ENCODE measurements at places on chromosomes 6 and 20. TPM values are rescaled to one million over a fixed set of nuclear protein-coding genes. Genes with fewer than 3 reads are reported as not detected.

DNA sequence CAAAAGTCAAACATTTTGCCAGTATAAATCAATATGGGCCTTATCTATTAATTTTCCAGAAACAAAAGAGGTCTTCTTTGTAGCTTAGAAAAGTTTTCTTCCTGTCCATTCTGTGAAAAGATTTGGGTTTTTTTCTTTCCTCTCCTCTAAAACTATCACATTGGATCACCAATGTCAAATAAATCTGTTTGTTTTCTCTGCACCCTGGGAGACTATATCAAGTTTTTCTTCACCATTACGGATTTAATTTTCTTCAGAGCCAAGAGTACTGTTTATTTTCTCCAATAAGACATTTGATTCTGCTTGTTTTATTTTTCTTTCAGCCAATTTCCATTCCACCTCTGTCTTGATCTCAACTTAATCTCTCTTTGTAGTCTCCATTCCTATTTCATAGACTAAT lies 1.9 kb upstream of the LZTS3 start:
- H3K27me3 ChIP-seq = no peaks in the 10 kb centered on the region
- H3K4me3 ChIP-seq = peak overlapping the region; percentile 99
- peak overlapping the region; percentile 39 for H3K27ac ChIP-seq
- no peaks in the 10 kb centered on the region for H3K36me3 ChIP-seq
- H3K4me1 ChIP-seq = peaks cover 13% of the 10 kb centered on the region
- no peak for DNase-seq

The CGA gene
- not detected for total RNA-seq

GRCh38 chr6:164854526-164854925 lies 454.9 kb downstream of the C6orf118 start:
- no peak for DNase-seq
- no peaks in the 10 kb centered on the region for H3K36me3 ChIP-seq
- no peak overlapping the region for H3K27ac ChIP-seq
- H3K27me3 ChIP-seq = no peaks in the 10 kb centered on the region
- no peak overlapping the region for H3K4me3 ChIP-seq

DNA sequence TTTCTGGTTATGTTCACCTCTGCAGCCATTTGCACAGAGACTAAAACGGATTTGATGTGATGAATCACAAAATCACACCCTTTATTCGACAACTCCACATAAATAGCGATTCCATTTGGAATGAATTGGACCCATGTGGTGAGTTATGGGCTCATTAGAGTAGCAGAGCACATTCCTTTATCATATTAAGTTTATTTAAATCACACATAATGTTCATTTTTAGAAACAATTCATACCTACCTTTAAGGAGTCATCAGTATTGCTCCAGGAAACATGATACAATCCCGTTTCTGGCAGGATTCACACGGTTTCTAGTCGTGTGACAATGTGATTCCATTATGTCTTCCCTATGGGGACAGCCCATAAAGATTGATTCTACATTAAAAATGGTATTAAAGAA lies 303.5 kb downstream of the CDH4 start:
- no peak overlapping the region for H3K27ac ChIP-seq
- H3K36me3 ChIP-seq = no peaks in the 10 kb centered on the region
- no peak overlapping the region for H3K4me3 ChIP-seq
- DNase-seq = no peak
- H3K4me1 ChIP-seq = no peaks in the 10 kb centered on the region

DNA sequence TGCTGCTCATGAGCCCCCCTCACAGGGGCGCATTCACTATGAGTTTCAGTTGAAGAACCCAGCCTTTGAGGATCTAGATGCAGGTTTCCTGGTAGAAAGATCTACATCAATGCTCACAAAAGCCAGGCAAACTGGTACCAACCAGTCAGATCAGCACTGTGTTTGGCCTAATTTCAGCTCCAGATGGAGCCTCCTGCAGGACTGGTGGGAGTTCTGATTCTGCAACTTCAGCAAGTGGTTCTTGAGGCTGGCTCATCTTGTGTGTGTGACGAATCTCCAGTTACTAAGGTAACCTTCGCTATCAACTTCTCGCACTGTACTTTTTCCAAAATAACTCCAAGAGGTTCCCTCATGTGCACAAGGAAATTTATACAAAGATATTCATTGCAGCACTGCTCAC lies 118.8 kb downstream of the ZMYND8 start:
- H3K27ac ChIP-seq = no peak overlapping the region
- DNase-seq = no peak
- H3K4me3 ChIP-seq = no peak overlapping the region
- peaks cover 57% of the 10 kb centered on the region for H3K36me3 ChIP-seq
- H3K27me3 ChIP-seq = no peaks in the 10 kb centered on the region

GRCh38 chr20:62804021-62804626 lies 511 bp upstream of the OGFR start:
- H3K27me3 ChIP-seq = no peaks in the 10 kb centered on the region
- H3K36me3 ChIP-seq = peaks cover 13% of the 10 kb centered on the region
- no peak overlapping the region for H3K27ac ChIP-seq
- no peak for DNase-seq
- H3K4me3 ChIP-seq = peak overlapping the region; percentile 83

DNA sequence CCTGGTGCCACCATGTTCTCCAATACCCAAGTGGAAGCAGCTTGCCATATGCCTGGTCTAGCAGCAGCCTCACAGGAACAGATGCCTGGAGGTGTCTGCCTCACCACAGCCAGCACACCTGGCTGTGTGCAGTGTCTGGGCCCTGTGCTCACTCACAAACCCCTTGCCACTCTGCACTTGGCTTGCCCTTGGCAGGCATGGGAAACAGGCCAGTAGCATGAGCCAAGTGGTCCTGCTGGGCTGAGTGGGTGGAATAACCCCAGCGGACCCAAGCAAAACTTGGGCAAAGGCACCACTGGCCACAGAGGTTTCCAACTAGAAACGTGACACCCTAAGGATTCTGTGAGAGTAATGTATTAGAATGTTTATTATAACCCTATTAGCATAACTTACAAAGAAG lies 600.5 kb upstream of the GJE1 start:
- H3K27ac ChIP-seq = no peak overlapping the region
- H3K27me3 ChIP-seq = no peaks in the 10 kb centered on the region
- H3K36me3 ChIP-seq = no peaks in the 10 kb centered on the region
- H3K4me3 ChIP-seq = no peak overlapping the region
- no peaks in the 10 kb centered on the region for H3K4me1 ChIP-seq

DNA sequence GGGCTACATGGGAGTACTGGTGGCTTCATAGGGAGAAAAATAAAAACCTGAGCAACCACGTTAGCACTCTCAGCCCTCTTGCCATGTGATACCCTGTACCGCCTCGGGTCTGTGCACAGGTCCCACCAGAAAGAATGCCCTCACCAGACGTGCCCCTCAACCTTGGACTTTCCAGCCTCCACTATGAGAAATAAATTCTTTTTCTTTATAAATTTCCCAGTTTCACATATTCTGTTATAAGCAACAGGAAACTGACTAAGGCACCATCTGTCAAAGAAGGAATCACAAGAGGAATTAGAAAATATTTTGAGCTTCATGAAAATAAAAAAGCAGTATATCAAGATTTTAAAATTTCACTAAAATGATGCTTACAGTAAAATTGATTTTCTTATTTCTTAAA lies 168.4 kb upstream of the BMP5 start:
- H3K36me3 ChIP-seq = no peaks in the 10 kb centered on the region
- no peaks in the 10 kb centered on the region for H3K4me1 ChIP-seq
- DNase-seq = no peak
- H3K27me3 ChIP-seq = no peaks in the 10 kb centered on the region
- H3K27ac ChIP-seq = no peak overlapping the region
- no peak overlapping the region for H3K4me3 ChIP-seq

DNA sequence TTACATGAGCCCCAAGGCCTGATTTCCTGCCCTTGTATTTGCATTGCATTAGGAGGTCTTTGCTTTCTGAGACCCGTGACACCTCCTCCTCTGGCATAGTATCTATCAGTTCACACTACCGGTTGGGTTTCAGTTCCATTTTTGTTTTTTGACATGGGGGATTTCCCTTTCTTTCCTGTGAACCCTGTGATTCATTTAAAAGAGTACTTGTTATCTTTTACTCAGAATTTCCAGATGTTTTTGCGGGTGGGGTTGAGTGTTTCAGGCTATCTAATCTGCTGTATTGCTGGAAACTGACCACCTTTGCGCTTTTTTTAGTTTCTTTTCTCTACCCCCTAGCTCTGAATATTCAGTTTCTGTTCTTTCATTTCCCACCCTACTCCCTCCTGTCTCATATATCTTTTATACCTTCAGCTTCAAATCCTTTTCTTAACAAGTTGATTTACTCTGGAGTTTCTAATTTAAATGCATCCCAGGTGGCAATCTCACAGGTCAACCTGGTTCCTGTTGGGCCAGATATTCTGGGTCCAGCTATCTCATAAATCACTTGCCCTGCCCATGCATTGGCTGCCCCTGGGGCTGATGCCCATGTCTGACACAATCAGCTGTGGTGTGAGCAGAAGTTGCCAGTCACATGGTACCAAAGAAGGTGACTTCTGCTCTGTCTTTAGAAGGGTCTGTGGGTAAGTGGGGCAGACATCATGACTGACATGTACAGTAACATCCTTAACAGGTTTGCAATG lies 14.3 kb upstream of the NCOA3 start:
- peak; percentile 16 for DNase-seq
- no peaks in the 10 kb centered on the region for H3K36me3 ChIP-seq
- H3K4me3 ChIP-seq = no peak overlapping the region
- H3K27me3 ChIP-seq = no peaks in the 10 kb centered on the region
- H3K27ac ChIP-seq = peak overlapping the region; percentile 35

- H3K27me3 ChIP-seq = no peaks in the 10 kb centered on the region
- H3K27ac ChIP-seq = no peak overlapping the region
- H3K4me1 ChIP-seq = peaks cover 5% of the 10 kb centered on the region
- H3K4me3 ChIP-seq = no peak overlapping the region
These were observed 73.1 kb upstream of the QKI start for GRCh38 chr6:163341224-163342061.

The POPDC3 gene
- total RNA-seq = 14.8 TPM

The RAB5IF gene
- total RNA-seq = 220 TPM

- DNase-seq = peak; percentile 80
- no peaks in the 10 kb centered on the region for H3K36me3 ChIP-seq
- H3K4me1 ChIP-seq = peaks cover 12% of the 10 kb centered on the region
These were observed 28.8 kb upstream of the TLDC2 start for GRCh38 chr20:36847009-36847709.

DNA sequence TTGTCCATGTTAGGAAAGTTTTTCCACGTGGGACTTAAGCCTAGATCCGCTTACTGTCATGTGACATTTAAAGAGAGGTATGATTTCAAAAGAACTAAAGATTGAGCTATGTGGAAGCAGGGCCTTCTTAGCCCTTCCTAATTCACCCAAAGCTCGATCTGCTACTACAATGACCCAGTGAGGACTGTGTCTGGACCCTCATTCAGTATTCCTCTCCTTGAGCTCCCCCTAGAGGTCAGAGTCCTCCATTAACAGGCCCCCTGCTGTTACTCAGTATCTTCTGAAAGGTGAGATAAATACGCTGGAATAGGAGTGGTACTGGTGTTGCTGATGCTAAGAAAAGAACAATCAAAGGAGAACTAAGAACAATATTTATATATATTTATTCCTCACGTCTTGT lies 414.0 kb downstream of the GJA1 start:
- no peak overlapping the region for H3K27ac ChIP-seq
- H3K36me3 ChIP-seq = no peaks in the 10 kb centered on the region
- DNase-seq = peak; percentile 35

The BEND6 gene
- 5.7 TPM for total RNA-seq

DNA sequence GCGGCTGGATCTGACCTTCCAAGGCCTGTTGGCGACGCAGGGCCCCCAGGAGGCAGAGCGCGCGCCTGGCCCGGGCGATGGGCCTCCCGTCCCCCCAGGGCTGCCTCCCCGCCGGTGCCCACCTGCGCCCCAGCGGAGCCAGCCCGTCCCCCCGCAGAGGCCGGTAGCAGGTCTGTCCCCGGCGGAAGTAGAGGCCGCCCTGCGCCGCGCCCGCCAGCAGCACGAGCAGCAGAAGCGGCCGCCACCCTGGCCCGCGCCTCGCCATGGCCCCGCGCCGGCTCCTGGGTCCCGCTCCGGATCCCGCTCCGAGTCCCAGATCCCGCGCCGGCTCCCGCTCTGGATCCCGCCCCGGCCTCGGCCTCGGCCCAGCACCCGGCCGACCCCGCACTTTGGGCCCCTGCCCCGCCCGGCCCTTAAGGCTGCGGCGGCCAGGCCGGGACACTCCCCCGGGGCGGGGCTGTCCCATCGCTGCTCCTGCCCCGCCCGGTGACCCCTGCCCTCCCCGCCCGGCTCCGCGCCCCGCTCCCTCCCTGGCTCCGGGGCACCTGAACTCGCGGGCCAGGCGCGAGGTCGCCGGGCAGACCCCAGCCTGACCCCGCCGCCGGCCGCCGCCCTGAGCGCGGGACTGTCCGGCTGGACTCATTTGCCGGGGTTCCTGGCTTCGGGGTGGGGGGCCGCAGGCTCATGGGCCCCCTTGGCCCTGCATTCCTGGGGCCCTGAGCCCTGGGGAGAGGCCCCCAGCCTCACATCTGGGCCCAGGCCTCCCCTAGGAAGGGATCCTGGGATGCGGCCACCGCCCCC lies at the start of gene CTSZ:
Gene CTSZ (minus strand): TSS at position 391 of the 801 bp plus-strand sequence. CDS start 126 bp downstream, at position 265.
- no peaks in the 10 kb centered on the region for H3K27me3 ChIP-seq
- H3K36me3 ChIP-seq = no peaks in the 10 kb centered on the region
- peaks cover 54% of the 10 kb centered on the region for H3K4me1 ChIP-seq

- peaks cover 21% of the 10 kb centered on the region for H3K27me3 ChIP-seq
- DNase-seq = no peak
- no peak overlapping the region for H3K27ac ChIP-seq
- H3K36me3 ChIP-seq = no peaks in the 10 kb centered on the region
These were observed 99.3 kb downstream of the TTLL2 start for GRCh38 chr6:167424060-167424673.

DNA sequence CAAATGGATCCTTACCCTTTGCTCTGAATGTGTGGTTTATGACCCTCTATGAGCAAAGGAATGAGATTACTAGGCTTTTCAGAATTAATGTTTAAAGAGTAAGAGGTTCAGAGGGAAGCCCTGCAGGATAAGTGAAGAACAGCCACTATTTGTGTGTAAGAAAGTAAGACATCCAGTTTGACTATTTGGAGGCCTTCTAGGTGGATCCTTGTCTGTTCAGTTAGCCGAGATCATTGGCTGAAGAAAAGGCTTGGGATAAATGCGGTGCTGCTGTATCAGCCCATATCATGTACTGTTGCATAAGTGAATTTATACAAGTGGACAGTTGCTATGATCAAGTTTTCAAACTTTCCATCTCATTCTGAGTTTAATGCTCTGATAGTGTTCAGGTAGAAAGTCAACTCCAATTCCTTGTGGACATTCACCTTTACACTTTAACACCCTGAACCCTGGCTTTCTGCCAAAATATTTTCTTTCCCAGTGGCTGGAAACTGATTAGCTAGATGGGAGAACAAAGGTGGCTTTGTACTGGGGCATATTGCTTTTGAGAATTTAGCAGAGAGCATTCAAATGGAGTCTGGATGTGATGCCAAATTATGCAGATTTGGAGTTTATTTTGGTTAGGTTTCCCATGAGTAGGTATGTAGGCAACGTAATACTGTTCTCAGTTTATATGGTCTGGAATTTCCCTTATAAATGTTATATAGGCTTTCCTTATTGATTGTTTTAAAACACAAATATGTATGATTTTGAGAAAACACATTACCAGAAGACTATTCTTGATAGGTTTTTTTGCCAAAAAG lies 15.0 kb downstream of the PARD6B start:
- H3K4me1 ChIP-seq = peaks cover 74% of the 10 kb centered on the region
- peak; percentile 63 for DNase-seq
- H3K4me3 ChIP-seq = no peak overlapping the region
- H3K27ac ChIP-seq = peak overlapping the region; percentile 76
- H3K36me3 ChIP-seq = peaks cover 68% of the 10 kb centered on the region

The DEFB114 gene
- not detected for total RNA-seq

The KIF25 gene
- total RNA-seq = not detected

GRCh38 chr6:166703149-166703710 lies 76.2 kb upstream of the RPS6KA2 start:
- H3K27me3 ChIP-seq = peaks cover 10% of the 10 kb centered on the region
- DNase-seq = no peak
- H3K4me1 ChIP-seq = peaks cover 6% of the 10 kb centered on the region
- no peak overlapping the region for H3K4me3 ChIP-seq
- H3K36me3 ChIP-seq = no peaks in the 10 kb centered on the region
- no peak overlapping the region for H3K27ac ChIP-seq

The ECT2L gene
- total RNA-seq = not detected

The CLVS2 gene
- total RNA-seq = not detected

The HSPA1L gene
- 2.6 TPM for total RNA-seq
